ENCODE measurements at places on chromosomes 6 and 20. TPM values are rescaled to one million over a fixed set of nuclear protein-coding genes. Genes with fewer than 3 reads are reported as not detected.

DNA sequence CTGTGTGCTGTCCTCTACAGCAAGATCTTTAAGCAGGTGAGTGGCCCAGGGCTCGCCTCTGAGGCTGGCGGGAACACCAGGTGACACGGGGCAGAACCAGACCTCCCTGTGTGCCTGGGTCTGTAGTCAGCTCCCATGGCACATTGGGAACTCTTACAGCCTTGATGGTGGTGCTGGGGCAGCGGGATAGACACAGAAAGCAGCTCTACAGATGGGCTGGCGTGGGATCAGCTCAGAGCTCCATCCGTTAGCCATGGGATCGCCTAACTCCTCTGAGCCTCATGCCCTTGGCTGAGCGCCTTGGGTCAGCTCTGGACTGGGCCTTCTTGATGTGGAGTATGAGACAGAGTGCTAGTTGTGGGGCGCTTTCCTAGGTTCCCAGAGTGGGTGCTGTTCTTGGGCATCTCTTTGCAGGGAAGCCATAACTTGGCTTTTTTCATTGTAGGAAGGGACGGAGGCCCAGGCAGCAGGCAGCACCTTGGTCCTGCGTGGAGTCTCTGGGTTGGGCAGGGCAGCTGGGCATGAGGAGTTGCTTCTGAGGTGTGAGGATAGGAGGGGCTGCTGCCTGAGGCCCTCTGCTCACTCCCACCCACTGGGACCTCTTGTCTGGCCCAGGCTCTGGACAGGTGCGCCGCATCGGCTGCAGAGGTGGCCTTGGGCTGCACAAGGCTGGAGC is 51.3 kb downstream of the EFCAB8 start:
- DNase-seq = no peak

DNA sequence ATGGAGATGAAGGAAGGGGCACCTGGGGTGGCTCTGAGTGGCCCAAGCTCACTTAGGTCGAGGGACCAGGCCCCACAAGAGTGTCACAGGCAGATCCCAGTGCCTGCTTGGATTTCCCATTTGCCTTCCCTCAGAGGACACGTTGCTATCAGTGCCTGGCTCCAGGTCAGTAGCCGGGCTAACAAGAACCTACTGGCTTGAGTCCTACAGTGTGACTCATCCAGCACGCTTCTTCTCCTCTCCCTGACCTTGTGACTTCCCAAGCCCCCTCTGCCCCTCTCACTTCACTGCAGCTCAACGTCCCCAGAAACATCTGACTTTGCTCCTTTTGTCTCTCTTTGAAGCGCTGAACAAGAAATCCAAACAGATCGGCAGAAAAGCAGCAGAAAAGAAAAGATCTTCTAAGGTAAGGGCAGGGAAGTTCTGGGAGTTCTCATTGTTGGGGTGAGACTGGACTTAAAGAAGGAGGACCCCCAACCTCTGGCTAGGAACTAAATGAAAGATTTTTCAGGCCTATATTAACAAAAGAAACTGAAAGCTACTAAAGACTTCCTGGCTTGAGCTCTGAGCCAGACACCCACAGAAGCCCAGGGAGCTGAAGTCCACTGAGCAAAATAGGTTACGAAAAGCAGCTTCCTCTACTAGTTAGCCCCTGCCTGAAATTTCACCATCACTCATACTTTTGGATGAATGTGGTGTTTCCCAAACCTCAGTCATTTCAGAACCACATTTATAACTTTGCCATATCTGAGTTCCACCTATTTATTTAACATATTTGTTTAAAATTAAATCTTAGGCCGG is 21.5 kb downstream of the ASIP start:
- peak; percentile 56 for DNase-seq

DNA sequence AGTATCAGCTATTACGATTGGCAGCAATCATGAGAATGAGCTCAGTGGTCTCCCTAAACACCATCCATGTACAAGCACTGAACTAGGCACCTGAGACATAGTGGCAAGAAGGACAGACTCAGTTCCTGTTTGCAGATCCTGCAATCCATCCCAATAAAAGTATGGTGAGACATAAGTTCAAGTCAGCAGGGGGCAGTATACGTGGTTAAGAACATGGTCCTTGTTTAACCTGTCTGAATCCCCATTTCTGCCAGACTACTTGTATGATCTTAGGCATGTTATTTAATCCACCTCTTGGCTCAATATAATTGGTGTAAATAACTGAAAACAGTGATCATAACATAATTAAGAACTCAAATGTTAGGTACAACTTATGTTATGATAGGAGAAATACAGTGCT is 33.2 kb upstream of the PNISR start:
- peak; percentile 34 for DNase-seq

Gene NRN1
- total RNA-seq = under 0.01 TPM

Data from fibroblast of lung (primary cell).